ENCODE measurements at places on chromosomes 1 and 21.

DNA sequence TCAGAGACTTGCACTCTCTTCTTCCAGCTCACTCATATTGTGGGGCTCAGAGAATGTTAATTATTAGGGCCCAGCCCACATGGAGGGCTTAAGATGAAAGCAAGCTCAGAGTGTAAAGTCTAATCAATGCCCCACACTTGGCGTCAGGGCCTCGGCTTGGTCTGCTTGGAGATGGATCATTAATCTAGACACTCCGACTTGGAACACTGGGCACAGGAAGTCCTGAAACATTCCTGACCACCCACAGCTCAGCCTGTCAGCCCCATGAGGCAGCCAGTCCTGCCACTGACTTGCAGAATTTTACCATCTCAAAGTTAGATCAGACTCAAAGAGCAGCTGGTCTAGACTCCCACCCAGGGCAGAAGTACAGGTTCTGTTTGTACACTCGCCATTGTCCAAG is 69.8 kb upstream of the TRABD2B start:
- DNase-seq: no peak

DNA sequence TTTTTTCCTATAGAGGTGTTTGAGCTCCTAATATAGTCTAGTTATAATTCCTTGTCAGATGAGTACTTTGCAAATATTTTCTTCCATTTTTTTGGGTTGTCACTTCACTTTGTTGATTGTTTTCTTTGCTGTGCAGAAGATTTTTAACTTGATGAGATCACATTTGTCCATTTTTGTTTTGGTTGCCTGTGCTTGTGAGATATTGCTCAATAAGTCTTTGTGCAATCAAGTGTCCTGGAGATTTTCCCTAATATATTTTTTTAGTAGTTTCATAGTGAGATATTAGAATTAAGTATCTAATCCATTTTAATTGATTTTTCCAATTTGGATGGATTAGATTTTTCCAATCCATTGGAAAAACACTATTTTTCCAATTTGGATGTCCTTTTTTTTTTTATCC is 1395.5 kb downstream of the PLA2G4A start:
- DNase-seq: no peak

DNA sequence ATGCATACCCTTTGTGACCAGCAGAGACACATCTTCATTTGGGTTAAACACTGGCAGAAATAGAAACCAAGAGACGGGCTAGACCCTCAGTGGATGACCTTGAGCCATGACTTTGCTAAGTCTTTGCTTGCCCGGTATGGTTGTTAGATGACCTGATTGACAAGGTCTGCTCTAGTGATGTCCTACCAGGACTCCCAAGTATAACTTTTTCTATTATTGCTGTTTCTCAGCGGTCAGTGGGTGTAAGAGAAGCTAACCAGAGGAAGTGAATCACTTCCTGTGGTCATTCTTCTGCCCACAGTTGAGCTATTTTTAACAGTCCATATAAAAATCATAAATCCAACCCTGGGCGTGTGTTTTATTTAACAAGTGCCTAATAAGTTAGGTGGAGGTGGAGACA is 126.2 kb upstream of the ETS2 start:
- DNase-seq: peak; percentile 74

- no peak for DNase-seq
Observed at GRCh38 chr1:223827193-223827663, 18.5 kb downstream of the TP53BP2 start.

- DNase-seq: no peak
Observed at GRCh38 chr1:17958704-17959103, 148.9 kb upstream of the IGSF21 start.

GRCh38 chr1:171965777-171966176 is 124.5 kb downstream of the DNM3 start:
- peak; percentile 1 for DNase-seq

GRCh38 chr1:175192111-175192629 is 406 bp downstream of the KIAA0040 start:
- DNase-seq: no peak

- no peak for DNase-seq
Observed at GRCh38 chr1:21084111-21084810, 92.4 kb downstream of the EIF4G3 start.

DNA sequence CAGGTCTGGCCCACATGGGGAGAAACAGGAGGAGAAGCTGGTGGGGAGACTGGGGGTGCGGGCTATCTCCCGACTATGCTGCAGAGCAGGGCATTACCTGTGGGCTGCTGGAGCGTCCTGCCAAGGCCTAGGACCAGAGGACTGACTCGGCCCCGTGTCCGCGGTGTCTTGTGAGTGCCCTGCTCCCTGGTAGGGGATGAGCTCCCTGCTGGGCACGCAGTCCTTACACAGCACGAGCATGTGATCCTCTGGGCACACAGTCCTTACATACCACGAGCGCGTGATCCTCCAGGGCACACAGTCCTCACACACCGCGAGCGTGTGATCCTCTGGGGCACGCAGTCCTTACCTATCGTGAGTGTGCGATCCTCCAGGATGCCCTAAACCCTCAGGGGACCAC is 31.8 kb upstream of the CSF3R start:
- no peak for DNase-seq

GRCh38 chr1:40620586-40621210 is 44.8 kb downstream of the RIMS3 start:
- DNase-seq: no peak

- no peak for DNase-seq
Observed at GRCh38 chr1:10774615-10775310, 21.7 kb downstream of the CASZ1 start.

DNA sequence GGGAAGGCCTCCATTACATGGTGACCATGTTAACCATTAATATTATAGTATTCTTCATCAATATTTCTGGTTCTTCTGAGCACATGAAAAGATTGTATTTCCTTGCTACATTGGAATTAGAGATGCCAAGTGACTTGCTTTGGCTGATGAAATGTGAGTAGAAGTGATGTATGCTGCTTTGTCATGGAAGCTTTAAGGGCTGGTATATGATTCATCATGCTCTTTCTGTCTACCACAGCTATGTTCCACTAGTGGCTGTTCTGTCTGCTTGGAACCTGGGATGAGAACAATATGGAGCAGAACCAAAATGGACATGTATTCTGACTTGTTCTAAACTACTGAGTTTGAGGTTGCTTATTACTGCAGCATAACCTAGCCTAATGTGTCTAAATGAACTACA is 163.3 kb downstream of the TM2D1 start:
- DNase-seq: peak; percentile 7

DNA sequence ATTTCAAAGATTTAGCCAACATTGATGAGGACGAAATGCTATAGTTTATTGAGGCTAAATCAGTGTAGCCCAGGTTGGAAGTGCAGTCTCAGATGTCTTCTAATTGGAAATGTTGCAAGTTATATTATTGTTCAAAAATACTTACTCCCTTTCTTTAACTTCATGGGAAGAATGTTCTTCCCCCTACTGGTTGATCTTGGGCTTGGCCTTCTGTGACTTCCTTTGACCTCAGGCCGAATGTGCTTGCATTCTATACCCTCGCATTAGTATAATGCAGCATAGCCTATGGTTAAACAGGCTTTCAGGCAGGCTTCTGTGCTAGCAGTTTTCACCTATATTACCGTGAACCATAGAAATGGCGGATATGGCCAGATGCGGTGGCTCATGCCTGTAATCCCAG is 77.3 kb downstream of the RPE65 start:
- DNase-seq: no peak

DNA sequence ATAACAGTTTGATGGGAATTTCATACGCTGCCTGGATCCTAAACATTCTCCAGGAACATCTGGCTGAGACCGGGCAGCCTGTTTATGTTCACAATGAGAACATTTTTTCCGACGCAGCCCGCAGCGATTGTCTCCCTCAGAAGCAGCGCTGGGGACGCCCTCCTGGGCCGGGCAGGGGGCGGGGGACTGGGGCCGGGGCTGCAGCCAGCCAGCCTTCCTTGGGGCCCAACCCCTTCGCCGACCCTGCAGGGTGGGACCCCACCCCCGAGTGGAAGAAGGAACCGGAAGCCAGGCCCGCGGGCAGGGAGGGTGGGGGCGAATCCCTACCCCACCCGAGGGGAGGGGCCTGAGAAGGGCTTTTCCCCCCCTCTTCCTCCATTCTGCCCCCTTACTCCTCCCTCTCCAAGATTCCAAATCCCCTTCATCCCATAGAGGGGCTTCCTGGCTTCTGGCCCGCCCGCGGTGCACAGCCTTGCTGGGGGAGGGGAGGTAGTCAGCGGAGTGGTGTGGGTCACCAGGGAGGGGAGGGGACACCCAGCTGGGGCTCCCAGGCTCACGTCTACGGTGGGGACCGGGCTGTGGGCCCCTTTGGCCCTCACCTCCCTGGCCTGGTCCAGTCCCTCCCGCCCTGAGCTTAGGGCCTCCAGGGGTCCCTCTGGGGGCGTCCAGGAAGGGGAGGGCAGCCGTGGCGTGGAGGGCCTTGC is 60.6 kb downstream of the WNT9A start:
- no peak for DNase-seq

DNA sequence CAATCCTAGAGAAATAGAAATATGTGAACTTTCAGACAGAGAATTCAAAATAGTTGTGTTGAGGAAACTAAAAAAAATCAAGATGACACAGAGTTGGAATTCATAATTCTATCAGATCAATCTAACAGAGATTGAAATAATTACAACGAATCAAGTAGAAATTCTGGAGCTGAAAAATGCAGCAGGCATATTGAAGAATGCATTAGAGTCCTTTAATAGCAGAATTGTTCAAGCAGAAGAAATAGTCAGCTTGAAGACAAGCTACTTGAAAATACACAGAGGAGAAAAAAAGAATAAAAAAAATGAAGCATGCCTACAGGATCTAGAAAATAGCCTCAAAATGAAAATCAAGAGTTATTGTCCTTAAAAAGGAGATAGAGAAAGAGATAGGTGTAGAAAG is 347.1 kb downstream of the NCAM2 start:
- no peak for DNase-seq

GRCh38 chr1:106055855-106056254 is 1000.6 kb upstream of the PRMT6 start:
- DNase-seq: no peak

DNA sequence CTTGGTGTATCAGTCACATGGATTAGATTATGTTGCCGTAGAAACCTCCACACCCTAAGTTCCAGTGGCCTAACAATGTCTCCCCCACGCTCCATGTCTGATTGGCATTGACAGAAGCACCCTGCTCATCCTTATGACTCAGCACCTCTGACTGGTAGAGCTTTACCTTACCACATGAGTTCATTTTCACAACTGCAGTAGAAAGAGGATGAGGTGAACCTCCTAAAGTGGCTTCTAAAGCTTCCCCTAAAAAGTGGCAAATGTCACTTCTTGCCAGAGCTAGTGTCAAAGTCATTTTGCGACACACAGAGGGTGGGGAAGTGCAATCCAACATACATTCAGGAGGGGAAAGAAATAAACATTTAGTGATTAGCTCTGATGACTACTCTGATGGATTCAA is 30.6 kb upstream of the LYPD8 start:
- peak; percentile 57 for DNase-seq

- DNase-seq: no peak
Observed at GRCh38 chr1:158126425-158126824, 54.3 kb upstream of the CD1D start.

DNA sequence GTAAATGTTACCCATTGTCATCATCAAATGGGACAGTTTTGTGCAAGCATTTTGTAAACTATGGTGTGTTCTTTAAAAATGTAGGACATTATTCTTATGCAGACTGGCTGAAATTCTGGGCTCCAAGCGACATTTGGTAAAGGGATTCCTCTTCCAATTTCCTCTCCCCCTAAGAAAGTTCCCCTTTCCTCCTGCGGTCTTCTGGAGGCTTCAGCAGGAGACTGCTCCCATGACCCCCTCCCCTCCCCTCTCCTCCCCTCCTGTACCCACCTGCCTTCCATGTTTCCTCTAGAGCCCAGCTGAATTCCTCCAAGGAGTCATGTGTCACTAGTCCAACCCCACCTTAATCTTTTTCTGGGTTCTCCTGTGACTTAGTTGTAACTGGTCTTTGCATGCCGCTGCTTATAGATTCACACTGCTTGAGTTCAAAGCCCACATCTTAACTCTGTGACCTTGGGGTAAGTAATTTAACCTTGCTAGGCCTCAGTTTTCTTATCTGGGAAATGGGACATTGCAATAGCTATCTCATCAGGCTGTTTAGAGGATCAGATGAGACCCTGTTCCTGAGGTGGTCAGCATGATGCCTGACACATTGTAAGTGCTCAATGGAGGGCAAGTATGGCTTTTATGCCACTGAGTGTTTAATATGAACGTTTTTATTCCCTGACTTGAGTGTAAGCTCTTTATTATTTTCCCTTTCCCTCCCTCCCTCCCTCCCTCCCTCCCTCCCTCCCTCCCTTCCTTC is 69.9 kb upstream of the WDR26 start:
- DNase-seq: no peak

DNA sequence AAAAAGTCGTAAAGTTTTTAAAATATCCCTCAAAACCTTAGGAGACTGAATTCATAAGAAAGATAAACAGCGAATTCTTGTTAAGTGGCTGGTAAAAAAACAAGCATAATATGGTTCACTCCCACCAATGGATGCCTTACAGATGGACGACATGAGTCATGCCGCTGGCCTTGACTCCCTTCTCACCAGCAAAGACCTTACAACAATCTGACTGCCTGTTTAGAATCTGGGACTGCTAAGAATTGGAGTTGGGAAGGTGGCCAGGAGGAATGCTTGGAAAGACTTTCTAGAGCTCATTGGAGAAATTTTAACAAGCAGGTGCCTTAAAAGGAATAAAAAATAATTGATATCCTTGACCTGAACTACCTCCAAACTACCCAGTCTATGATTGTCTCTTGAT is 206.9 kb upstream of the FMN2 start:
- no peak for DNase-seq

DNA sequence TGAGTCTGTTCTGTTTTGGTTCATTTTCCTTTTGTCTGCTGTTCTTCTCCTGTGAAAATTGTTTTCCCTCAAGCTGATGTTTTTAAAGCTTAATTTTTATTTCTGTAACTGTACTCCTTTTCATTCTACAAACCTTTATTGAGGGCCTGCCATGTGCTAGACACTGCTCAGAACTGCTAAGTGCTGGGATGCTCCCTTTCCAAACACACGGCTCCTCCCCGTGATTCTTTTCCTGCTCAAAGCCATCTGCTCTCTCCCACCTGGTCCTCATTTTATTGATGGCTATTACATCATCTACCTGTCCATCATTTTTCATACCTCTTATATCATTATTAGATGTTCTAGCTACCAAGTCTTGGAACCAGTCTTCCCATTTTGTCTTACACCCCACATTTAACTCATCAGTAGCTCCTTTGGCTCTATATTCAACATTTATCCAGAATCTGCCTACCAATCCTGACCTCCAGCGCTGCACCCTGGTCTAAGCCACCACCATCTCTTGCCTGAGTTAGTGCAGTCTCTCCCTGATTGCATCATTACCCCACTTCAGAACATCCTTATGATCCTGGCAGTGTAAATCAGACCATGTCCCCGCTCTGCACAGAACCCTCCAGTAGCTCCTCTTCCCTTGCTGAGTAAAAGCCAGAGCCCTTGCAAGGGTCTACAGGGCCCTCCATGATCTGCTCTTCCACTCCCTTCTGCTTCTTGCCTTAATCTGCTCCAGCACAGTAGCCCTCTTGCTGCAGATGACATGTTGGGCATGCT is 118.1 kb downstream of the CACNA1E start:
- DNase-seq: no peak
